ENCODE measurements at places on chromosomes 1 and 21.

DNA sequence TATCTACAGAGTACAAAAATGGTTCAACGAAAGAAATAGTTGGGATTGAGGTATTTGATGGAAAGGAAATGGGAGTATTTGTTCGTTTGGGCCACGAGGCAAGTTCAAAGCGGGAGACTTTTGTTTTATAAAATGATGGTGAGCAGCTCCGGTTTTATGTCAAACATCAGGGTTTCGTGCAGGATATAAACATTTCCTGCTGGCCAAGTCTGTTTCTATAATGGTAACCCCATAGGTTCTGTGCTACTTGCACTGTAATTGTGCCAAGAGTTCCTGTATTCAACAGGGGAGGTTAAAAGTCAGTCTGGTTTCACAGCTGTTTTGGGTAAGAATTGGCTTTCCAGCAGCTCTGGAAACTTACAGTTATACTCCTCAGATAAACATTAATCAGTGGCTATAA is 290.3 kb upstream of the NRIP1 start:
- DNase-seq, result no peak

DNA sequence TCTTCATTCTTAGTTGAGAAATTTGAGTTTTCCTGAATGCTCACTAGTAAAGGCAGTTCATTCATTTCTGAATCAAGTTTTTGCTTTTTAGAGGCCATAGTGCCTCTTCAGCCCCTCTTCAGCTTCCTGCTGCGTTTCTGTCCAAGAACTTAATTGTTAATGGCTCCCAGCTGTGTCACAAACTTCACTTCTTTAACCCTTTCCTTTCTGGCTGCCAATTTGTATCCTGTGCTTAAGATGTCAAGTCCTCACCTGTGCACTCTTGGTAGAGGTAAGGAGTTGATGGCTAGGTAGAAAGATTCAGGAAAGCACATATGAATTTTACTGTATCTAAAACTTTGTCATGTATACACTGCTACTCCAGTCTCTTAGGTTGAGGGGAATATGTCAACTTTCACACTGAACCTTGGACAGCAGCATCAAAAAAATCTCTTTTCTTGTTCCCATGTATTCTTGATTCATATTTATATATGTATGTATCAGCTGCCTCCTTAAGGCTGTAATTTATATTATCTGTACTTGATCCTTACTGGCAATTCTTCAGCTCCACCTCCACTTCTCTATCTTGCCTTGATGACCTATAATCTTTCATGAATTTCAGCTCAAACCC is 612.8 kb downstream of the LMO4 start:
- no peak for DNase-seq

- peak; percentile 29 for DNase-seq
Measured at GRCh38 chr1:80218112-80218511, 1211.6 kb upstream of the ADGRL4 start.

- no peak for DNase-seq
Measured at GRCh38 chr1:110057963-110058518, 12.4 kb downstream of the ALX3 start.

GRCh38 chr1:3296326-3296725 is 158.1 kb upstream of the ARHGEF16 start:
- no peak for DNase-seq

DNA sequence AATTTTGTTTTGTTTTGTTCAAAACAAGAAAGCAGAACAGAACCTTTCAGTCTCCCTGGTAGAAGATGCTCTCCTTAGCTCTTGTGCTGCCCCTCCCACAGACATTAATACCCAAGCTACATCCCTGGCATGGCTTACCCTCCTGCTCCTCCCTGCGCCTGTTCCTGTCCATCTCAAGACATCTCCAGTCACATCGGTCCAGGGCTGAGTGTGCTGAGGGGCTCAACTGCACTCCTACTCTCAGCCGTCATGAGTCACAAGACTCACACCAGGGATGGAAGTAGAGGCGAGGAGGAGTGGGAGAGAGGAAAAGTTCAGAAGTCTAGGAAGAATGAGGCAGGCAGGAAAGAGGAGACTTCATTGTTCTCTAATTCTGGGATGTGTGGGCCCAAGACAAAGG is 9.2 kb upstream of the TACSTD2 start:
- DNase-seq, result no peak
